ENCODE measurements at places on chromosomes 7 and 10.

DNA sequence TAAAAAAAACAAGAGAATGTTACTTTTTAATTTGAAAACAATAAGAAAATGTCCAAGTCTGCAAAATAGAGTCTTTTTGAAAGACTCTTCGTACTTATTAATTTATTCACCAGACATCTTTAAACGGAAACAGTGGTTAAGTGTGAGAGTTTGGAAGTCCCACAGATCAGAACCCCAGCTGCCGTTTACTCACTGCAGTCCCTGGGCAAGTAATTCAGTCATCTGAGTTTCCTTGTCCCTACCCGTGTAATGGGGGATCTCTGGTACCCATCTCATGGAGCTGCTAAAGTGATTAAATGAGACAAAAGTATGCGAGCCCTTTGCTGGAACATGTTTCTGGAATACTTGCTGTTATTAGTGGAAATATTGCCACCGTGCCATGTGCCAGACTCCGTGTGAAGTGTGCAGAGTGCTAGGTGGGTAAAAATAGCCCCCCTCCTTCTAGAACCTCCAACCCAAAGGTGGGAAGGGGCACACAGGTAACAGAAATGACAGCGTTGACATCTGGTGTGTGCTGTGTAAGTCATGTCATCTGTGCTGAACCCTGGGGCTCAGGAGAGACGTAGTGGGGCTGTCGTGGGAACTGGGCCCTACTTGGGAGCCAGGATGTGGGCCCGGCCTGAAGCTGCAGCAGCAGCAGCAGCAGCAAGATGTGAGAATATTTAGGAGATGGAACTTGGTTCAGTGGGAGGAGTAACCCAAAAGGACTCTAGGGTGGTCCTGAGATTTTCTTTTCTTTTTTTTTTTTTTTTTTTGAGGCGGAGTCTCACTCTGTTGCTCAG, 140.5 kb downstream of the CUX1 start:
- peaks cover 18% of the 10 kb centered on the region for H3K4me1 ChIP-seq
- no peak overlapping the region for H3K4me3 ChIP-seq
- no peaks in the 10 kb centered on the region for H3K27me3 ChIP-seq
- H3K27ac ChIP-seq: peak overlapping the region; percentile 25

DNA sequence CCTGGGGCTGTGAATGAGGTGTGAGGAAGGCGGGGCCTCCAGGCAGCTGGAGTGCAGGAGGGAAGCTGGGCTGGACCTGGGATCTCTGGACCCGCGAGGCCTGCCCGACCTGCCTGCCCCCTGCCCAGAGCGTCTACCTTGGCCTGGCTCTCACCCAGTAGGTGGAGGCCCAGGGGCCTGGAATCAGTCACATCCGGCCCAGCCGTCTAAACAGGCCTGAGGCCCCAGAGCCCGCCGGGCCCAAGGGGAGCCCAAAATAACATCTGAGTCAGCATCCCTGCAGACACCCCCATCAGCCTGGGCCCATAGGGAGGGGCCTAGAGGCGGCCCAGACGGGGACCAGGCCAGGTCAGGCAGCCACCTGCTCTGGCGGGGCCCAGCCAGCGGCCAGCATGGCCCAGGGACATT, 15.1 kb upstream of the ELN start:
- H3K4me1 ChIP-seq: peaks cover 21% of the 10 kb centered on the region
- no peak for DNase-seq
- no peak overlapping the region for H3K27ac ChIP-seq
- no peaks in the 10 kb centered on the region for H3K36me3 ChIP-seq
- no peaks in the 10 kb centered on the region for H3K27me3 ChIP-seq
- no peak overlapping the region for H3K4me3 ChIP-seq

DNA sequence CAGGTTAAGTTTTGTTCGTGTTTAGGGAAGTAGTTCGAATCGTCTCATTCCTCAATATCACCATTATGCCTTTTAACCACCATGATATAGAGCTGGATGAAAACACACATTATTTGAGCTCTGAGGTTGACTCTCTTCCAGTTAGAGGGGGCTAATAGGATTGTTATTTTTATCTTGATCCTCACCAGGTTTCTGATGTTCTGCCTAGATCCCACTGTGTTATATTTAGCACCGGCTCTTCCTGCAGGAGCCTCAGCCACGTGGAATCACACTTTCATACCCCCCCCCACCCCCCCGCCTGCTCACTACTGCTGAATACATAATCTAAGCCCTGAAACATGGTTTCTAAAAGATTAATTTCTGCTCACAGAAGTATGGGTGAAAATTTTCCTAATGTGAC, 88.3 kb downstream of the NRCAM start:
- H3K27ac ChIP-seq: no peak overlapping the region
- H3K27me3 ChIP-seq: peaks cover 6% of the 10 kb centered on the region
- H3K4me1 ChIP-seq: no peaks in the 10 kb centered on the region

- peaks cover 35% of the 10 kb centered on the region for H3K4me1 ChIP-seq
- H3K27me3 ChIP-seq: peaks cover 10% of the 10 kb centered on the region
- H3K36me3 ChIP-seq: no peaks in the 10 kb centered on the region
- no peak overlapping the region for H3K27ac ChIP-seq
- no peak overlapping the region for H3K4me3 ChIP-seq
Observed at GRCh38 chr7:36986511-36986933, 262.2 kb upstream of the AOAH start.

- no peak overlapping the region for H3K4me3 ChIP-seq
- DNase-seq: no peak
- no peaks in the 10 kb centered on the region for H3K36me3 ChIP-seq
- H3K27me3 ChIP-seq: peaks cover 15% of the 10 kb centered on the region
Observed at GRCh38 chr10:25828475-25828874, 105.6 kb upstream of the MYO3A start.

DNA sequence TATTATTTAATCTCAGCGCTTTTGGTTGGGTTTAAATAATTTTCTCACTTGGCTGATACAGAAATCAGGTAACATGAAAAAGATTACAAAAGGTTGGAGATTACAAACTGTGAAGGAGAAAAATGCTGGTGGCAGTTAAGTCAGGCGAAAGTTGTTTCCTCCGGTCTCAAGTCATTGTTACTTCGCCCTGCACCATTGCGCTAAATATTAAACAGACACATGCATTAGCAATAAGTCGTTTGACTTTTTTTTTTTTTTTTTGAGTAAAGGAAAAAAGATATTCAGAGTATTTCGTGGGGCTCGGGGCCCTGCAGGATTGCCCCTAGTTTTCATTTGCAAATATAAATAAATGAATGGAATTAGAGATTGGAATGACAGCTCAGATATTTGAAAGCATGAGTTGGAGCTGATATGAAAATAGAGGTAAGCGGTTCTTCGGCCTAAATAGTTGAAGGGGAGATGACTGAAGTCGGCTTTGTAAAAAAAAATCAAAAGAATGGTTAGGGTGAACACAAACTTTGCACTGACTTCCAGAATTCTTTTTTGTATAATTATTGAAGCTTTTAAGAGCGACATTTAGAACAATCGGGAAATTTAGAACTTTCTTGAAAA, 914 bp downstream of the SDHAF3 start:
- H3K27me3 ChIP-seq: peaks cover 2% of the 10 kb centered on the region
- H3K4me3 ChIP-seq: peak overlapping the region; percentile 91
- H3K36me3 ChIP-seq: no peaks in the 10 kb centered on the region

- peaks cover 6% of the 10 kb centered on the region for H3K27me3 ChIP-seq
- no peak overlapping the region for H3K4me3 ChIP-seq
- no peak overlapping the region for H3K27ac ChIP-seq
- no peaks in the 10 kb centered on the region for H3K36me3 ChIP-seq
- H3K4me1 ChIP-seq: no peaks in the 10 kb centered on the region
Observed at GRCh38 chr10:129441372-129442009, 25.6 kb upstream of the MGMT start.

- no peaks in the 10 kb centered on the region for H3K36me3 ChIP-seq
- H3K4me1 ChIP-seq: peaks cover 18% of the 10 kb centered on the region
- no peak overlapping the region for H3K4me3 ChIP-seq
- H3K27me3 ChIP-seq: no peaks in the 10 kb centered on the region
- no peak overlapping the region for H3K27ac ChIP-seq
Observed at GRCh38 chr10:80900661-80901060, 363.0 kb downstream of the SH2D4B start.

- DNase-seq: no peak
- peaks cover 58% of the 10 kb centered on the region for H3K27me3 ChIP-seq
- no peak overlapping the region for H3K27ac ChIP-seq
- H3K4me3 ChIP-seq: no peak overlapping the region
- H3K4me1 ChIP-seq: no peaks in the 10 kb centered on the region
Observed at GRCh38 chr10:50917486-50917885, 32.1 kb upstream of the A1CF start.

- H3K36me3 ChIP-seq: no peaks in the 10 kb centered on the region
- H3K27me3 ChIP-seq: no peaks in the 10 kb centered on the region
- H3K27ac ChIP-seq: no peak overlapping the region
- H3K4me3 ChIP-seq: no peak overlapping the region
Observed at GRCh38 chr7:52450816-52451215, 584.6 kb upstream of the POM121L12 start.

DNA sequence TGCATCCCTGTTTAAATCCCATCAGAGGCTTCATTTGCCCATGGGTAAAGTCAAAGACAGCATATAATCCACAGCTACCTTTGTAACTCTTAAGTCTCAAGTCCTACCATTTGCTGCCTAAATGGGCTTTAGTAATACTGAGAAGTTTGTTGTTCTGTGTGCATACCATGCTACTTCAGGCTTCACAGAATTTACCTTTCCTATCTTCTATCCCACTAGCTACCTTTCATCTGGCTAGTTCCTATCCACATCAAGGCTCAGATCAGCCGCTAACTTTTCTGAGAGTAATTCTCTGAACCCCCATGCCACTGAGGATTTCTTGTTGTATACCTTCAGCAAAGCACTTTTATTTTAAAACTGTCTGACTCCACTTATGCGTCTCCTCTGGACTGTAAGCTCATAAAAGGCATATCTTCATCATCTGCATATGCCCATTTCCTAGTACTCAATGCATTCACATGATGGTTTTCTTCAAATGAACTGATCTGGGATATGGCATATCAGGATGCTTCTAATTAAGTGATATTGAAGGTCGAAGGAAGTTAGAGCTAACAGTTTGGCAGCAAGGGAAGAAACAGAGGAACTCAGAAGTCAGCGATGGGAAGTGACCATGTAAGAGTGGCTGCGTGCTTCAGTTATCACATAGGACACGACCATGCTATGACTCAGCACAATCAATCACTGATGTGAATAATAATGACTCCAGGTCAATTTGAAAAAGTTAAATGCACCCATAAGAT, 283.9 kb upstream of the DKK1 start:
- H3K4me3 ChIP-seq: no peak overlapping the region
- DNase-seq: no peak
- no peak overlapping the region for H3K27ac ChIP-seq
- H3K4me1 ChIP-seq: peaks cover 5% of the 10 kb centered on the region
- H3K27me3 ChIP-seq: no peaks in the 10 kb centered on the region

- no peaks in the 10 kb centered on the region for H3K4me1 ChIP-seq
- peaks cover 35% of the 10 kb centered on the region for H3K27me3 ChIP-seq
- no peak for DNase-seq
- H3K36me3 ChIP-seq: no peaks in the 10 kb centered on the region
- H3K4me3 ChIP-seq: no peak overlapping the region
Observed at GRCh38 chr10:47071891-47072290, 160.7 kb downstream of the PTPN20 start.

DNA sequence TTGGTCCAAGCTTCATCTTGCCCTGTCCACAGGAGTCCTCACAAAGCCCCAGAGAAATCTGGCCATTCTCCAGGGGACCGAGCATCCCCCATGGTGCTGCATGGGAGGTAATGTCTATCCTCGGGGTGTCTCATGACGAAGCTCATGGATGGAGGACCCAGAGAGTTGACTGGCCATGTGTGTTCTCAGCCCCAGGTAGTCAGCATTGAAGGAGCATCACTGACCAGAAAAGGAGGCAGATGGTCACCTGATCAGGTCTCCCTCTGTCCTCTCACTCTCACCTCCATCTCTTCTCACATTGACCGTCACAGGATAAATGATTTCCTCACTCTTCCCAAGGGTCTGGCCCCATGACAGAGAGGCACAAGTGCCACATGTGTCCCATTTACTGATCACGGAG, 33.4 kb upstream of the GDF10 start:
- no peak for DNase-seq
- no peak overlapping the region for H3K4me3 ChIP-seq
- no peak overlapping the region for H3K27ac ChIP-seq
- peaks cover 28% of the 10 kb centered on the region for H3K27me3 ChIP-seq

DNA sequence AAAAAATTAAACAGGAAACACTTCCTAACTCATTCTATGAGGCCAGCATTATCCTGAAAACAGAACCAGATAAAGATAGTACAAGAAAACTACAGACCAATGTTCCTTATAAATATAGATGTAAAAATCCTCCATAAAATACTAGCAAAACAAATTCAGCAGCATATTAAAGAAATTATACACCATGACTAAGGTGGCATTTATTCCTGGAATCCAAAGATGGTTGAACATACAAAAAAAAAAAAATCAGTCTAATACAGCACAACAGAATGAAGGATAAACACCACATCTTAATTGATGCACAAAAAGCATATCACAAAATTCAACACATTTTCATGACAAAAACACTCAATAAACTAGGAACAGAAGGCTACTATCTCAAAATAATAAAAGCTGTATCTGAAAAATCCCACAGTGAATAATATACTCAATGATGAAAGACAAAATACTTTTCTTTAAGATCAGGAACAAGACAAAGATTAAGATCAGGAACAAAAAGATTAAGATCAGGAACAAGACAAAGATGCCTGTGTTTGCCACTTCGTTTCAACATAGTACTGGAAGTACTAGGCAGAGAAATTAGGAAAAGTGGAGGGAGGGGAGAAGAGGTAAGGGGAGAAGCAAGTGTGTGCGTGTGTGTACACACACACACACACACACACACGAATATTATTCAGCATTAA, 95.6 kb downstream of the SNX13 start:
- peaks cover 67% of the 10 kb centered on the region for H3K36me3 ChIP-seq
- H3K4me1 ChIP-seq: no peaks in the 10 kb centered on the region
- no peak for DNase-seq
- no peak overlapping the region for H3K4me3 ChIP-seq
- H3K27me3 ChIP-seq: no peaks in the 10 kb centered on the region
- no peak overlapping the region for H3K27ac ChIP-seq

DNA sequence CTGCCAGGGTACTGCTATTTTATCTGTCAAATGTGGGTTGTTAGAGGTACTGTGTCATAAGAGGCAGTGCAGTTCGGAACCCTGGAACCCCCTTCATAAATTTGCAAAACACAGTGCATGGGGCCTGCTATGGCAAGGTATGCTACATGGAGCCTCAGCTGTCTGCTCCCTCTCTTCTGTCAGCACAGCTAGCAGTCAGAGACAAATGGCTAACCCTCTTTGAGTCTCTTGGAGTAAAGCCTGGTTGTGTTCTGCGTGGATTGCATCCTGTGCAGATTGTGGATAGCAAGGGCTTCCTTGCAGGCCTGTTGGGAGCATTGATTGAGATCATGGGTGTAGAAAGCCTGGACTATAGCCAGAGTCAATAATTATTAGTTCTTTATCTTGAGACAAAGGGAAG, 397.8 kb downstream of the AUTS2 start:
- no peaks in the 10 kb centered on the region for H3K36me3 ChIP-seq
- H3K27me3 ChIP-seq: no peaks in the 10 kb centered on the region
- no peak for DNase-seq
- H3K4me3 ChIP-seq: no peak overlapping the region

DNA sequence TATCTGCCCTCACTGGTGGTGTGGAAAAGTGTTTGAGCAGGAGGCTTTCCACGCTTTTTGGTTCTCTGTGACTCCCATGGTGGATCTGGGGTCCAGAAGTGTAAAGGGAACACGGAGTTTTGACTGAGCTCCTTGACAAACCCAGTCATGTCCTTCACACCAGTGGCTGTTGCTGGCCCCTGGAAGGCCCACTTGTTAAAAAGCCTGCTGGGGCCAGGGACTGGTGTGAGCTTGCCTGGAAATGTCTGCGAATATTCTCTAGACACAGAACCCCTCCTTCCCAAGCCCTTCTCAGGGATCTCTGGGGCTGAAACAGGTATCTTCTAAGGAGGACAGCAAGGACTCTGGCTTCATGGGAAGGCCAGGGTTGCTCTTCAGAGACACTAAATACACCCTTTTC, 343.0 kb downstream of the TCERG1L start:
- H3K36me3 ChIP-seq: no peaks in the 10 kb centered on the region
- no peak for DNase-seq
- peaks cover 13% of the 10 kb centered on the region for H3K4me1 ChIP-seq
